ENCODE measurements at places on chromosomes 5 and 9.
A peak's percentile ranks its signal among the peaks of the same experiment; 100 is the strongest.

DNA sequence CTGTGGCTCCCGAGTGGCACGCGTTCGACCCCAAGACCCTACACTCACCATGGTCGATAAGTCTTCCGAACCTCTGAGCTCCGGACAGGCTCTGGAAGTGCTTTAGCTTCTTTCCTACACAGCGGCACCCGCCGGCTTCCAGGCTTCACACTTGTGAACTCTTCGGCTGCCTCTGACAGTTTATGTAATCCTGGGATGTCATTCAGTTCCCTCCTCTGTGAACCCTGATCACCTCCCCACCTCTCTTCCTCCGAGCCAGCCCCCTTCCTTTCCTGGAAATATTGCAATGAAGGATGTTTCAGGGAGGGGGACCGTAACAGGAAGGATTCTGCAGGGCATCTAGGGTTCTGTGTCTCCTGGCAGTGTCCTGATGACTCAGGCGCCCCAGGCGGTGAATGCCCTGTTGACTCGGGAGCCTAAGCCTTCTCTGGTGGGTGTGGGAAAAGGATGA is at the start of gene CD14:
Gene CD14, minus strand, starts transcription at position 155 of the 451 bp plus-strand sequence. Its CDS starts 104 bp downstream, at position 51.
- no peak for DNase-seq

GRCh38 chr9:22975951-22976350 is 529.3 kb downstream of the DMRTA1 start:
- peak; percentile 33 for DNase-seq

DNA sequence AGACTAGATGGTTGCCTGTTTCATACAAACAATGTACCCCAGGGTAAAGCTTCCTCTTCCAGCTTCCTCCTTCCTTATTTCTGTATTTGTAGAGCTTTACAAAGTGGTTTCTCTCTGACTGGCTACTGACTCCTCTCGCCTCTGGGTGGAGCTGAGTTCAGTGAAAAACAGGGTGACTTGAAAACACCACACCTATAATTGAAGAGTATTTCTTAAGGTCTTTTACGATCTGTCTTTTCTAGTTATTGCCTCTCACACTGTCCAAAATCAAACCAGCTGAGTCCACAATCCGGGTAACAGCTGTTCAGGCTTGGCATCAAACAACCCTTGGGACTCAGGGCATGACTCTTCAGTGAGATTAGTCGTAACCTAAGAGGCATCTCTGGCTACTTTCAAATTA is 200.4 kb downstream of the ARRDC3 start:
- DNase-seq: no peak

GRCh38 chr5:150548123-150548522 is 40.2 kb downstream of the NDST1 start:
- no peak for DNase-seq

GRCh38 chr5:164048359-164048926 is 543.0 kb downstream of the MAT2B start:
- peak; percentile 44 for DNase-seq

DNA sequence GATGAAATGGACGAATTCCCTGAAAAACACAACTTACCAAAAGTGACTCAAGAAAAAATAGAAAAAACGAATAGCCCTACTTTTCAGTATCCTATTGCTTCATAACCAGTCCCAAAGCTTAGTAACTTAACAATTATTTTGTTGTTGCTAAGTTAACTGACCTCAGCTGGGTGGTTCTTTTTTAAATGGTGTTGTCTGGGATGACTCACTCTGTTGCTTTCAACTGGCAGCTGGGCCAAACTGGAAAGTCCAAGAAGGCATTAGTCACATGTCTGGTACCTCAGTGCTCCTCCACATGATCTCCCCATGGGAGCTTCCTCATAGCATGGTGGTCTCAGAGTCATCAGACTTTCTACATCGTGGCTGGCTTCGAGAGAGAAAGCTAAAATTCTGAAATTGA is 47.8 kb upstream of the ADAMTS2 start:
- DNase-seq: peak; percentile 80

GRCh38 chr5:154346427-154346826 is 99.4 kb upstream of the SAP30L start:
- no peak for DNase-seq

DNA sequence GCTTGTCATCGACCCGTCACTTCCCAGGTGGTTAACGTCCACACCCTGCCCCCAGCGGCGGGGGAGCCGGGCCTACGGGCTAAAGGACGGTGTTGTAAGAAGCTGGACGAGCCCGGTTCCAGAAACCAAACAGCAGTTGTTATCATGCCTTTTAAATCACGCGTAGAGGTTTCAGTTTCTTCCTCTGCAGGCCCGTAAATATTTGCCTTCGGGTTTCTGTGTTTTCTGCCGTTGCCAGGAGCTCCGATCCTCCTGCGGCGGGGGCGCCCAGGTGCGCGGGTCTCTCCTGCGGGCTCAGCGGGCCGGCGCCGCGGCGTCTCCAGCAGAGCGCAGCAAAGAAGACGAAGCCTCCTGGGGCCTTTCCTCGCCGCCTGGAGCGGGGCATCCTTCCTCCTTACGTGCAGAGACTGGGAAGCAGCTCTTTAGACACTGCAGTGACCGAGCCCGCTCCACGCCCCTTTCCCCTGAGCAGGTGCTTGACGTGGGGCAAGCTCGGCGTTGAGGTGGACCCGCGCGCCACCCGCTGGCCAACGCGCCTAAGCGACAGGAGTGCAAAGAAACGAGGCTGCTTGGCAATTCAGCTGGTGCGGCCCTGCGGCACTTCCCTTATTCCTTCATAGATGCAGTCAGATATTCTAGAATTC is 21.8 kb upstream of the TTC1 start:
- DNase-seq: peak; percentile 58

- DNase-seq: no peak
These were observed 2.8 kb upstream of the FAM193B start for GRCh38 chr5:177557041-177557647.

- DNase-seq: peak; percentile 37
These were observed 25.7 kb downstream of the SREK1IP1 start for GRCh38 chr5:64742821-64743220.

GRCh38 chr9:35035851-35036701 is 36.3 kb downstream of the VCP start:
- peak; percentile 38 for DNase-seq

GRCh38 chr5:128290152-128290858 is 206.7 kb downstream of the SLC12A2 start:
- peak; percentile 33 for DNase-seq

GRCh38 chr5:53416144-53416738 is 64.2 kb upstream of the FST start:
- no peak for DNase-seq

DNA sequence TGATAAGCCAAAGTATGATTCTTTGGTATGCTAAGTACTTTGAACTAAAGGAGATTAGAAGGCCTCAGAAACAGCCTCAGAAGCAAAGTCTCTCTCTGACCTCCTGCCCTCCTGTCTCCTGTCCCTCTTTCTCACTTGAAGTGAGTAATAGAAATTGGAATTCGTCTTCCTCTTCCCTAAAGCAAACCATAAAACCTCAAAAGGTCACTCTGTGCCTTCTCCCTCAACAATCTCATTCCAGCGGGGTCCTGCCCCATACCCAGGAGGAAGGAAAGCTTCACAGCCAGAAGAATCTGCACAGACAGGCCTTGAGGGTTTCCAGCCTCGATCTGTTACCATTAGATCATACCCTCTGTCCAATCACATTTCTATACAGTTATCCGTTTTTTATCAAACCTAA is 87.8 kb downstream of the HAPLN1 start:
- DNase-seq: peak; percentile 84

- peak; percentile 18 for DNase-seq
These were observed 20.8 kb upstream of the CEP120 start for GRCh38 chr5:123444016-123444415.

DNA sequence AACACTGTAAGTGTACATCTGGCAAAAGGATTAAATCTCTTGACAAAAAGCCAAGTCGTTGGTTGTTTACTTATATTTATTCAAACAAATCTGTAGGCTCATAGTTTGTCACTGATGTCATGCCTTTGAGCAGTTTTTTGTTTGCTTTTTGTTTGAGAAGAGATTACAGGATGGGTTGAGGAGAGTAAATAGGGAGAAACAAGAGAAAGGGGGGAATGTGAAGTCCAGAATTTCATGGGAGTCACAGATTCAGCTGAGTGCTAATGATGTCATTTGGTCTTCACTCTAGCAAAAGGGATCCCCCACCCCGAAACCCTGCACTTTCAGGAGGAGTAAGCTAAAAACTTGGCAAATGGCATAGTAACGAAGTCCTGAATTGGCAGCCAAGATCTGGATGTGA is 337.4 kb downstream of the GLIS3 start:
- peak; percentile 76 for DNase-seq

All from IMR-90 (cell line).